Stimulated activated CD8-positive, alpha-beta memory T cell treated with anti-CD3 and anti-CD28 coated beads, Interleukin-7, amount 100 ng/mL, for 24 hours (primary cell): ENCODE measurements at places on chromosomes 4 and X.

- DNase-seq, result no peak
Measured at GRCh38 chrX:97705936-97706335, 822.2 kb downstream of the RPA4 start.

DNA sequence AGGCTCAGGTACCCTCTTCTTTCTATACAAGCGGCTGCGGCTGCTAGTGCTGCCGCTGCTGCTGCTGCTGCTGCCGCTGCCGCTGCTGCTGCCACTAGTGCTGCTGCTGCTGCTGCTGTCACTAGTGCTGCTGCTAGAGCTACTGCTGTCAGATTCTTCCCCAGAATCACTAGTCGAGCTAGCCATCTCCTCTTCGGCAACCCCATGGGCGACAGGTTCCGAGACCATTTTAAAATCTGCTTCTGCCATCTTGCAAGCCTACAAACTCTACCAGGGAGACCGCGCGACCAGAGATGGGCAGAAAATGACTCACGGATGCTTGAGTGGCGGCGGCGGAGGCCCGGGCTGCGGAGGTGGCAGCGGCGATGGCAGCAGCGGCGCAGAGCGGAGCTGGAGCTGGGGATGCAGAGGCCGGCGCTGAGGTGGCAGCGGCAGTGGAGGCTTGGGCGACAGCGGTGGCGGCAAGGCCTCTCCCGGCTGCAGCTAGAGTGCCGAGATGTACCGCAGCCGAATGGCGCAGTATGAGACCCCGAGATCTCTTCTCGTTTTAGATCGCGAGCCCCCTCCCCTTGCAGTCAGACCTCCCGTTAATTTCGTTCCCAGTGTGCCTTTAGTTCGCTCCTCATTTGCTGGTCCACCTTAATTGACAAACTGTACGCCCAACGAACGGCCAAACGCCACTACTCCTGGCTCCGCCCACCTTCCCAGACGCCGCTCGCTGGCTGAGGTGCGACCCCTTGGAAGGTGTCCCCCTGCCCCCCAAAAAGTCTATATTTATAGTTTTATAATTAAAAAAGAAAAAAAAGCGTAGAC is at the start of gene NAP1L3:
Gene NAP1L3, minus strand, starts transcription at position 523 of the 813 bp plus-strand sequence. Its CDS starts 274 bp downstream, at position 249.
- peak; percentile 21 for DNase-seq

DNA sequence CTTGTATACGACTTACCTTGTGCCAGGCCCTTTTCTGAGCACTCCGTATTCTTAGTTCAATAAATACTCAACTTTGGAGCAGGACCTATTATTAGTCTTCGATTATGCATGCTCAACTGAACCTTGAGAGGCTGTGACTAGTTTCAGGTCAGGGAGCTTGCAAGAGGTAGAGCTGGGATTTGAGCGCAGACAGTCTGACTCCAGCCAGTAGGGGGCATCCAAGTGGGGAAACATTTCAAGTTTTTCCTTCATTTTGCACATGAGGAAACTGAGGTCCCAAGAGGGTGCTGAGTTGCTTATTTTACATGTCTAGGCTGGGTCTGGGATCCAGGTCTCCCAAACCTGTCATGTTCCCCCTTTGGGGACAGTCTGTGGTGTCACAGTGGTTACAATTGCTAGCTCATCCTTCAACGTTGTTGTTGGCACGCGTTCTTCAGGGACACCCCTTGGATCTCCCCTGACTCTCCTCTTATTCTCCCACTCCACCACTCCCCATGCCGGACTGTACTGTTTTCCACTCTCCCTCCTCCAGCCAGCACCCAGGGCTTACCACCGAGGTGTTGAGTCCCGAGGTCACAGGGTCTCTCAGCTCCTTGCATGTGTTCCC is 6.7 kb upstream of the PRICKLE3 start:
- no peak for DNase-seq

- DNase-seq, result no peak
Measured at GRCh38 chr4:821631-822030, 4.3 kb downstream of the CPLX1 start.

- no peak for DNase-seq
Measured at GRCh38 chrX:107008034-107008433, 8.0 kb upstream of the MORC4 start.

GRCh38 chr4:8893227-8893623 is 21.6 kb upstream of the HMX1 start:
- DNase-seq, result no peak

DNA sequence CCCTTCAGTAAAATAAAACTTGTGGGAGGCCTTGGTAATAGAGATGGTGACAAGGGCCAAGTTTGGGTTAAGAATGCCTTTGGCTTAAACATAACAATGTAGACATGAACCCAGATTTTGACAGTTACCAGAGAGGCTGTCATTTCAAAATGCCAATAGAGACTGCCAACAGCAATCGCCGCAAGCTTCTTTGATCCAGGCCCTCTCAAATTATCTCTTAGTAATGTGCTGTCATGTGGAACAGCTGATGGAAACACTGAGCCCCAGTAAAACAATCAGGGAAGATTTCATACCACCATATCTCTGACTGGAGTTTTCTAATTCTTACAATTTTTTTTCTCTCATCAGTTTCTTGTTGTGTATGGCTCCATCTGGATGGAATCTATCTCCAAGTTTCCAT is 80.5 kb downstream of the ZNF330 start:
- DNase-seq, result no peak

DNA sequence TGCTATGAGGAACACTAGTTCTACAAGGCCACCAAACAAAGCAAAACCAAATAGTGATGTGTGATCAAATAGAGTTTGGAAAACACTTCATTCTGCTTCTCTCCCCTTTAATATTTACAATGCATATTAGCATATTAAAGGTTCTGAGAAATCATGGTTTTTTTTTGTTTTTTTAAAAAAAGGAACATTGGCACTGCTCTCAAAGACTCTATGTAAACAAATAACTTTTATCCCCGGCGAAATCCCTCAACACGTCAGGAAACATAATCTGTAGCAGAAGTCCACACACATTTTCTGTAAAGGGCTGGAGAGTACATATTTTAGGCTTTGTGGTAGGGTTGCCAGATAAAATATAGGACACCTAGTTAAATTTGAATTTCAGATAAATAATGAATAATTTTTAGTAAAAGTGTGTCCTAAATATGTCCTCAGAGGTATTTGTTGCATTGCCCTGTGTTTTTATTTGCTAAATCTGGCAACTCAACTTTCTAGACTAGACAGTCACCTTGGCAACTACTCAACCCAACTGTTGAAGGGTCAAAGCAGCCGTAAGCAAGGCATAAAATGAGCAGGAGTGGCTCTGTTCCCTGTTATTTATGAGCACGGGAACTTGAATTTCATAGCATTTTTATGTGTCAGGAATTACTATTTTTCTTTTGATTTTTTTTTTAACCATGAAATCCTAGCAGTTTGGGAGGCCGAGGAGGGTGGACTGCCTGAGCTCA is 8.6 kb downstream of the SPATA4 start:
- no peak for DNase-seq

- no peak for DNase-seq
Measured at GRCh38 chr4:3871181-3871852, 105.1 kb downstream of the ADRA2C start.

DNA sequence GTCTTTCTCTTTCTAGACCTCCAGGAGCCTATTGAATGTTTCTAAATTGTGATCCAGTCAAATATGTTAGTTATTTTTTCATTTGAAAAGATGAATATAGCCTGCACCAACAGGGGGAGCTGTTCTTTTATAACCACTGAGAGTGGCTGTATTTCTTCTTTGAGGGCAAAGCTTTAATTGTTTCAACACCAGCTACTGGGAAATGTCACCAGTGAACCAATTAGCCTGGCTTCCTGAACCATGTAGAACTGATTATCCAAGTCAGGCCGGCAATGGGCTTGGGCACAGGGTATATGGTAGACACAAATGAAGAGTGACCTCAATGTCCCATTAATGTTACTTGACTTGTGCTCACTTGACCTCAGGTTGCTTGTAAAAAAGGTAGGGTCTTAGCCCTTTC is 4.8 kb upstream of the DAPP1 start:
- peak; percentile 15 for DNase-seq
